Glomerular endothelial cell (primary cell): ENCODE measurements at places on chromosomes 7 and 10. TPM values are rescaled to one million over a fixed set of nuclear protein-coding genes. Genes with fewer than 3 reads are reported as not detected.

DNA sequence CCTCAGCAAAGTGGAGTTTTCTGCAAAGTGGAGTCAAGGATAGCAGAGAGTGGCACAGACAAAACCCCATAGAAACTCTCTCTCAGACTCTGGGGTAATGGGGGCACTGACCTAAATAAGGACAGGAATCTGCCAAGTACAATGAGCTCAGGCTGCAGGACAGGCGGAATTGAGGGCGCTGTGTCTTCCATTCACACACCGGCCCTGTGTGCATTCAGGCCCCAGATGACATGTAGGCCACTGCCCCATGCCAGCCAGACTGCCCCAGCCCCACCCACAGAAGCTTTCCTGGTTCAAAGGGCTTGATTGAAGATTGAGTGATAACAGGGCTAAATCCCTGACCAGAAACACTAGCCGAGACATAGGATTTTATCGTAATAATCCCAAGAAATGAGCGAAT lies 52.7 kb downstream of the EEPD1 start:
- DNase-seq, result no peak

GRCh38 chr7:31488562-31489203 lies 25.2 kb upstream of the ITPRID1 start:
- no peak for DNase-seq

DNA sequence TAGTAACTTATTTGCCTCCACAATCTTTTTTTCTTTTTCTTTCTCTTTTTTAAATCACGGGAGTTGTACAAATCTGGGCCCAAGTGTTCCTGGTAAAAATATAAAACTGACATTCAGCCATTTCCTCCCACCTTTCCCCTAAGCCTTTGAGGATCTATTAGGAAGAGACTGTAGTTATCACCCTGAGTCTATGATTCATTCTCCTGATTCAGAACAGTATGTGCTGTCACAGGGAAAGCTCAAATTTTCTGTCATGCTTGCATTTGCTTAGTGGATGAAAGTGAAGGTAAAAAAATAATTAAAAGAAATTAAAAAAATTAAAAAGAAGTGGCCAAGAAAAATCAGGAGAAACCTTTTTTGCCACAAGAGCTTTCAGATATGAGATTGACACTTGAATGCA lies 71.7 kb downstream of the KIF20B start:
- no peak for DNase-seq

- no peak for DNase-seq
These were observed 268.0 kb upstream of the KAT6B start for GRCh38 chr10:74558403-74558802.

GRCh38 chr10:123997486-123998196 lies 95.8 kb downstream of the CHST15 start:
- DNase-seq, result no peak

- DNase-seq, result no peak
These were observed 1.8 kb downstream of the SLK start for GRCh38 chr10:103968441-103969391.

DNA sequence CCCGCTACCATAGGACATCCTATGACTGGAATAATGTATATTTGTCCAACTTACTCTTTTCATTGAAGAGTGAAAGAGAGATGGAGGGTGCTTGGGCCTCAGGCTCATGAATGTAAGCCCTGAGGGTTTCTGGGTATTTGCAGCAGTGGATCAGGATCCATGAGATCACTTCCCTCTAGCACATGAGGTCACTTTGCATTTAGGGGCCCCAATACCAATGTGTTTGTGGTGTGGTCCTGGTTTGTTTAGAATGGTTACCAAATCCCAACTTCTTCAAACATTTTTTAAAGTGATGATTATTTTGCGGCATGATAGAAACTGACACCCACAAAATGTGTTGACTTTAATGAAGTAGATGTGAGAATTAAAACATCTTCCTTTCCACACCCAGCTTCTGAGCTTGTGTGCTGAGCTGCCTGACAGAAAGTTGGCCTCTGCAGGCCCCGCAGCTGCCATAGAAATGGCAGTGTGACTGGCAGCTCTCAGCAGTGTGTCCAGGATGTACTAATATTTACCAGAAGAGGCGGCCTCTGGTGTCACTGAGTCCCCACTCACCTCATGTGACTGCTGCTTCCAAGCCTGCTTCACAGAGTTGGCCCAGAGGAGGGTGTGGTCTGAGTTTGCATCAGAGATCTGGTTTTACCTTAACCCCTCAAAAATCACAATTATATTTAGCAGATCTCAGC lies 447.6 kb upstream of the NPVF start:
- no peak for DNase-seq

DNA sequence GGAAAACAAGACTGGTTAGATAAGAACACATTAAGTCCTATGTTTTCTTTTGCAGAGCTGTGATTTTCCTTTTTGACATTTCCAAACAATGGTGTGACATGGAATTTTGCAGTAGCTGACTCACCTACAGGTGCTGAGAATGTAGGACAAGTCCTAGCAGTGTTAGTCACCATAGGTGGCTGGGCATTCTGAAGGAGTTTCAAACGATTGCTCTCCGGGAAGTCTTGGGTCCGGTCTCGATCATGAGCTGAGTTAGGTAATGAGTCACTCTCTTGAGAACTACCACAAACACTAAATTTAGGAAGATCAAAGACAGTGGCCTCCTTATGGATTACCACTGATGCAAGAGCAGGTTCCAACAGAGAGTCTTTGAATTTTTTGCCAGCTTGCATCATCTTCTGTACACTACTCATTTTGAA lies 3.6 kb downstream of the FIGNL1 start:
- peak; percentile 87 for DNase-seq

GRCh38 chr10:102555781-102556328 lies 52.1 kb downstream of the SUFU start:
- DNase-seq, result no peak

DNA sequence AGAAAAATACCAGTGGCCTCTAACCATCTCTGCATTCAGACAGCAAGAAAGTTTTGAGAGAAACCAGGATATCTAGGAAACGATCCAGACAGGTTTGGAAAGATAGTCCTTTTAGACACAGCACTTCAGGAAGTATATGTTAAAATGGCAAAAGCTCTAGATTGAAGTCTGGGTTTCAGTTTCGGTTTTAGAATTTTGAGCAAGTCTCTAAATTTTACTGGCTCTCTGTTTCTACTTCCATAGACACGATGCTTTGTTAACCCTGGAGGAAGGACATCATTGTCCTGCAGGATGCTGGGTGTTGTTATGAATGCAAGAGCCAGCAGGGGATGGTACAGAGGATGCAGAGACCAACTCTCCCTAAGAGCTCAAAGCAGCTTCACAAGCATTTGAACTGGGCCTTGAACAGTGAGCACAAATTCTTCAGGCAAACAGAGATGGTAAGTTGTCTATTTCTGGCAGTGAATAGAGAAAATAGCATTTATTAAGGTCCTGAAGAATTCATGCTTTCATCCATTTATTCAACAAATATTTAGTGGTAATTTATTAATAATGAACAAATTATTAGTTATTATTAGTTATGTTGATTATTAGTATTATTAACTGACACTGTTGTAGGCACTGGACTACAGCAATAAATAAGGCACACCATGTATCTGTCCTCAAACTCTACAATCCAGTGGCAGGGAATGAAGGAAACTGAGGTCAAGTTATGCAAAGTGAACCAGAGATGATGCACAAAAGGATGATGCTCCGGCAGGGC lies 152.7 kb upstream of the NRP1 start:
- DNase-seq, result no peak

DNA sequence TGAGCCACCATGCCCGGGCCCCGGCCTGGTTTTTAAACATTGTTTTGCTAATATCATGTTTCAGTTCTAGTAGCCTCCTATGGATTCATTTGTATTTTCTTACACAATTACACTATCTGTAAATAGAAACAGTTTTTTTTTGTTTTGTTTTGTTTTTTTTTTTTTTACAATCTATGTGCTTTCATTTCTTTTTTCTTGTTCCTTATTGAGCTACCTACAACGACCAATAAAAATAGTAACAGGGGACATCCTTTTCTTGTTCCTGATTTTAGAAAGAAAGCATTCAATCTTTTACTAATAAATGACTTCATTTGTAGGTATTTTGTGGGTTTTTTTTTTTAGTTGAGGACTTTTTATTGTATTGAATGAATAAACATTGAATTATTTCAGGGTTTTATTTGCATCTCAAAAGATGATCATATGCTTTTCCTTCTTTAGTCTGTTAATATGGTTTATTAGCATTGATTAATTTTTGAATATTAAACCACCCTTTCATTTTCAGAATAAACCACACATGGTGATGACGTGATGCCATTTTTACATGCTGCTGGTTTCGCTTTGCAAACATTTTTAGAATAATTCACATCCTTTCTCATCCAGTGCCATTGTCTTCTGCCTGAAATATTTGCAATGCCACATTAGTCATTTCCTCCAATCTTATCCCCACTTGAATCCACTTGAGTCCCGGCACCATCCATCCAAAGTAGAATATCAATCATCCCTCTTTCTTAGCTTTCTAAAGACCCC lies 18.1 kb upstream of the AKR1E2 start:
- DNase-seq, result peak; percentile 96

DNA sequence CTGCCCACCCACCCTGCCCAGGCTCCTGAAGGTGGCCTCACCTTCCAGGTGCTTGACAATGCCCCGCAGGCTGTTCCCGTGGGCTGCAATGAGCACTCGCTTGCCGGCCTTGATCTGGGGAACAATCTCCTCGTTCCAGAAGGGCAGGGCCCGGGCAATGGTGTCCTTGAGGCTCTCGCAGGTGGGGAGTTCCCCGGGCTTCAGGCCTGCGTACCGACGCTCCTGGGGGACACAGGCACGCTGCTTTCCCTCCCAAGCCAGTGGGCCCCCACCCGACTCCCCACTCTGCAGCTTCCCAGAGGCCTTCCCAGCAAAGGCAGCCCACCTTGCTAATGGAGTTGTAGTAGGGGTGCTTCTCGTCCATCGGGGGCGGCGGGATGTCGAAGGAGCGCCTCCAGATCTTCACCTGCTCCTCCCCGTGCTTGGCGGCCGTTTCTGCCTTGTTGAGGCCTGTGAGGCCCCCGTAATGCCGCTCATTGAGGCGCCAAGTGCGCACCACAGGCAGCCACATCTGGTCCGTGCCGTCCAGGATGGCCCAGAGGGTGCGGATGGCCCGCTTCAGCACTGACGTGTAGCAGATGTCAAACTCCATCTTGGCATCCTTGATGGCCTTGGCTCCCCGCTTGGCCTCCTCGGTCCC lies 456 bp downstream of the PGAM2 start:
- no peak for DNase-seq

DNA sequence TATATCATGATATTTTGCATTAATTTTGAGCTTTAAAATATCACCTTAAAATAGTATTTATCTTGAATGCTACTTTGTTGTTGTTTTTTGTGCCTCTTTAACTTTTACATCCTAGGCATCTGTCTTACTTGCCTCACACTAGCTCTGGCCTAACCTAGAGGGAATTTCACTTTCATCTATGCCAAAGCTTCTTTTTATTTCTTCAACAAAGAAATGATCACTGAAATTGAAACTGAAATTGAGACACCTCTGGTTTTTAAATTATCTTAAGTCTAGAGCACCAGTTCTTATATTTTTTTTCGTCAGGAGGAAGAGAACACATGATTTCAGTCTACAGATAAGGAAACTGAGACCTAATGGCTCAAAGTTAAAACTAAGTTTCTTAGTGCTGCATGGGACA lies 3.5 kb upstream of the SCIN start:
- DNase-seq, result no peak

DNA sequence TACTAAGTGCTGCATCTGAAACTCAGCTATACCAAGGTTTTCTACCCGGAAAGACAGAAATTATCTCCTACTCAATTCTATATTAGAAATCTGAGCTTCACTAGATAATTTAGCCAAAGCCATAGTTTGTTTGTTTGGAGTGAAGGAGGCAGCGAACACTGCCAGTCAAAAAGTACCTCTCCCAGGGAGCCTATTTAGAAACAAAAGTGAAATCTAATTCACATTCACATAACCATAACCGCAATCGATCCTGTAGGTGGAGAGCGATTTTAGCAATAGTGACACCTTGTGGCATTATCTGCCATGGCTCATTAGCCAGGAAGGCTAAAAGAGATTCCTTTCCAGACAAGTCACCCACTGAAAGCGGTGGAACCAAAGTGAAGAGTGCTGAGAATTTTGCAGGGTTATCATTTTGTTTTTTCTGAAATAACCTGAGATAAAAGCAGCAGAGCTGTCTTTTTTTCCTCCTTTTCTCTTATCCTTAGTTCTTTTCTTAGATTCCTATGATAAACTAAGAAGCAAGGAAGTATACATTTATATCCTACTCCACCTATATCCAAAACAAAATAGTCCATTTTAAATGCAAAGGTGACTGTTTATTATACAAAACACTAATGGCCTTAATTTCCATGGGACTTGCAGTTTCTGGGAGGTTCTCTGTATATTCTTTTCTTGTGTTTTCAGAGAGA lies 83.7 kb upstream of the BET1 start:
- peak; percentile 56 for DNase-seq

- no peak for DNase-seq
These were observed 909.6 kb downstream of the REEP3 start for GRCh38 chr10:64430690-64431323.

GRCh38 chr10:74384615-74385183 lies 233.7 kb downstream of the ADK start:
- no peak for DNase-seq

DNA sequence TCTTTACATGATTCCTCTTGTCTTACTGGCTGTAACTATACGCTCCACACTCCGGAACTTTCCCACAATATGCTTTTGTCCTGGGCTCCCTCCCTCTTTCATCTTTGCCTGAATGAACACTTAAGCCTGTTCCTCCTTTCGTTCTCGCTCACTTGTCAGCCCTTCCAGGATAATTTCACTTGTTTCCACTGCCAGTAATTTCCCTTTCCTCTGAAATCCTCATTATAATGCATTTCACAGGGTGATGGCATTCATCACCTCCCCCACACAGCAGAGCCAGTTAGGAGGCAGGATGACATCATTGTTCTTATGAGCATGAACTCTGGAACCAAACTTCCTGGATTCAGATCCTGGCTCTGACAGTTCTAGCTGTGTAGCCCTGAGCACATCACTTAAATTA lies 372.6 kb downstream of the GPR158 start:
- no peak for DNase-seq

The EPO gene
- not detected in 2 replicates for total RNA-seq

The INA gene
- total RNA-seq, result 3.4 and 4.3 TPM in 2 replicates

The RARRES2 gene
- total RNA-seq, result not detected in 2 replicates

The TEX47 gene
- not detected in 2 replicates for total RNA-seq

The FKBP6 gene
- not detected in 2 replicates for total RNA-seq

The TMED4 gene
- total RNA-seq, result 89.7 and 126 TPM in 2 replicates

The NUTM2A gene
- 0.82 and 1.7 TPM in 2 replicates for total RNA-seq

The CYP26A1 gene
- total RNA-seq, result not detected in 2 replicates

The TSPAN12 gene
- 17.6 and 20.7 TPM in 2 replicates for total RNA-seq
